ENCODE measurements at places on chromosomes 11 and 22.
A peak's percentile ranks its signal among the peaks of the same experiment; 100 is the strongest.

GRCh38 chr22:21666786-21667185 is 974 bp downstream of the PPIL2 start:
- DNase-seq: no peak

DNA sequence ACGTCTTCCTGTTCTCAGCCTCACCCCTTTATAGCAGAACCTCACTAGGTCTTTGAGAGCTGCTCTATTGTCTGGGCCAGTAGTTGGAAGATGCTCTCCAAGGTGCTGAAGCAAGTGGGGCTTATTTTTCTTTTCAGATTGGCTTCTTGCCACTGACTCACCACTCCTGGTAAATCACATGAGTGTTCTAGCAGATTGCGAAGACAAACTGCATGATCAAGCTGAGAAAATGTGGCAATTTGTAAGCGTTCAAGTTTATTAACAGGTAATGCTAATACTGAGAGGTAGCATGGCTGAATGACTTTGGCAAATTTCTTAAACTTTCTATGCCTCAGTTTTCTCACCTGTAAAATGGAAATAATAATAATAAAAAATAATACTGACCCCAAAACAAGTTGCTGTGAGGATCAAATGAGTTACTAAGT is 59.2 kb downstream of the CACNG2 start:
- peak; percentile 84 for DNase-seq

DNA sequence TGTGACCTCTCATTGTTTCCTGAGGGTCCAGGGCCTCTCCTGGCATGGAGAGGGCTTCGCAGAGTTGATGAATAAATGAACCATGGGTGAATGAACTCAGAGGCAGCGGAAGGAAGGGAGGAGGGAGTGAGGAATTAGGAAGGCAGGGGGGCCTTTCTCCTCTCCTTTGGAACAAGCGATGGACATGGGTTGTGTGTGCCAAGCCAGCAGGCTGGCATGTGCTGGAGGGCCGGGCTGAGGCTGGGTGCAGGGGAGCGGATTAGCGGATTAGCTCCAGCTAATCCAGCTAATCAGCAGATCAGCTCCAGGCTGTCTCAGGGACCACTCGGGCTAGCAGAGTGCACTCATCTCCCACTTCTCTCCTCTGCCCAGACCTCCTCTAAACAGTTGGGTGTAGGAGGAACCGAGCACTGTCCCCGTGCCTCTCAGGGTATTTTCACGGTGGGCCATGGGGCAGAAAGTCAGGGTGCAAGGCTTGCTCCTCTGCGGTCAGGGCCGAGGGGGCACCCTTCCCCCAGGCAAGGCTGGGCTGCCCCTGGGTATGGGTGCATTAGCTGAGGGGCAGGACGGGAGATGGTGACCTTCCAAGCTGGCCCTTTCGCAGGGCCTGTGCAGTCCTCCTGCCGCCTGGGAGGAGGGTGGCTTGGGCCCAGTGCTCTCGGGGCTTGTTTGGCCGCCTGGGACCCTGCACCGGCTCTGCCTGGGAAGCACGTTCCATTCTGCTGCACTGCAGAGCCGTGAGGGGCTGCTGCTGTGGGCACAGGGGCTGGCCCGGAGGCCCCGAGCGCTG is 120.3 kb upstream of the B3GAT1 start:
- no peak for DNase-seq

DNA sequence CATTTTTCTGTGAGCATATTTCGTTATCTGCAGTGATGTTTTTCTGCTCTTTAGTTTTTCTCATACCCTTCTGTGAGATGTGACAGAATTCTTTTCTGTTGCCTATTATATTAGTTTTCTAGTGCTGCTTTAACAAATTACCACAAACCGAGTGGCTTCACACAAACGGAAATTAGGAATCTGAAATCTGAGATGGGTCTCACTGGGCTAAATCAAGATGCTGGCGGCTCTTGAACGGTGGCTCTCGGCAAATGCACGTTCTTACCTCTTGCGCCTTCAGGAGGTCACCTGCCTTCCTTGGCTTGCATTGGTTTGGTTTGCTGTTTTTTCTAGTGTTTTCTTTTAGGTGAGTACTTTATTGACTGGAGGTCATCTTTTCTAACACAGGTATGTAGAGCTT is 13.0 kb downstream of the ZBED4 start:
- DNase-seq: no peak

DNA sequence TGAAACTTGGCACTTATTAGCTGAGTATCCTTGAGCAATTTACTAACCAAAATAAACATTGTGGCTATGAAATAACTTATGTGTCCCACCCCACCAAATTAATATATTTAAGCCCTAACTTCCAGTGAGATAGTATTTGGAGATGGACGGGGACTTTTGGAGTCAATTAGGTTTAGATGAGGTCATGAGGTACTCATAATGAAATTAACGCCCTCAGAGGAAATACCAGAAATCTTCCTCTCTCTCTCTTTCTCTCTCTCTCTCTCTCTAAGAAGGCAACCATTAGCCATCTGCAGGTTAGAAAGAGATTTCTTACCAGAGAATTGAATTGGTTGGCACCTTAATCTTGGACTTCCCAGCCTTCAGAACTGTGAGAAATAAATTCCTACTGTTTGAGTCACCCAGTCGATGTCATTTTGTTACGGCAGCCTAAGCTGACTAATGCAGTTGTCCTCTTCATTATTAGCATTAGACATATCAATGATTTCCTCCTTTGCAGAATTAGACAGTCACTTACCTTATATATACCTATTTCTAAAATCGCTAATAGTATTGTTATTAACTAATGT is 1284.0 kb downstream of the FAM181B start:
- DNase-seq: no peak

DNA sequence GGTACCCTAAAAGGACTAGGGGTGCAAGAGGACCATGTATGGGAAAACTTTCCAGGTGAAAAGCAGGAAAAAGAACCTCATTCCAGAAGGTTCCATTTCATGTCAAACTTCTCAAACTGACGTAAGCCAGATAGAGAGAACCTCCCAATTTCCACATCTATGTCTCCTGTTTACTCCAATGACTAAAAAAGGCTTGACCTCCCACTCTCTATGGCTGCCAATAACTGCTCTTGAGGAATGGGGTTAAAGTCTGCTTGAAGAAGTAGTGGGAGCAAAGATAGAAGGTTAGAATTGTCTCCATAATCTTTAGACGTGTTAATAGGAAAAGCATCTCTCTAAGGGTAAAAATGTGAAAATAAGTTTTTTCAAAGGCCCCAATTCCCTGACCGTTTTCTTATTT is 38.0 kb downstream of the DCUN1D5 start:
- no peak for DNase-seq

GRCh38 chr11:103398829-103399228 is 289.6 kb downstream of the DYNC2H1 start:
- DNase-seq: no peak

- peak; percentile 20 for DNase-seq
Measured at GRCh38 chr11:66310324-66310723, 6.5 kb downstream of the CD248 start.

- DNase-seq: no peak
Measured at GRCh38 chr11:102912482-102912830, 37.7 kb upstream of the MMP12 start.

DNA sequence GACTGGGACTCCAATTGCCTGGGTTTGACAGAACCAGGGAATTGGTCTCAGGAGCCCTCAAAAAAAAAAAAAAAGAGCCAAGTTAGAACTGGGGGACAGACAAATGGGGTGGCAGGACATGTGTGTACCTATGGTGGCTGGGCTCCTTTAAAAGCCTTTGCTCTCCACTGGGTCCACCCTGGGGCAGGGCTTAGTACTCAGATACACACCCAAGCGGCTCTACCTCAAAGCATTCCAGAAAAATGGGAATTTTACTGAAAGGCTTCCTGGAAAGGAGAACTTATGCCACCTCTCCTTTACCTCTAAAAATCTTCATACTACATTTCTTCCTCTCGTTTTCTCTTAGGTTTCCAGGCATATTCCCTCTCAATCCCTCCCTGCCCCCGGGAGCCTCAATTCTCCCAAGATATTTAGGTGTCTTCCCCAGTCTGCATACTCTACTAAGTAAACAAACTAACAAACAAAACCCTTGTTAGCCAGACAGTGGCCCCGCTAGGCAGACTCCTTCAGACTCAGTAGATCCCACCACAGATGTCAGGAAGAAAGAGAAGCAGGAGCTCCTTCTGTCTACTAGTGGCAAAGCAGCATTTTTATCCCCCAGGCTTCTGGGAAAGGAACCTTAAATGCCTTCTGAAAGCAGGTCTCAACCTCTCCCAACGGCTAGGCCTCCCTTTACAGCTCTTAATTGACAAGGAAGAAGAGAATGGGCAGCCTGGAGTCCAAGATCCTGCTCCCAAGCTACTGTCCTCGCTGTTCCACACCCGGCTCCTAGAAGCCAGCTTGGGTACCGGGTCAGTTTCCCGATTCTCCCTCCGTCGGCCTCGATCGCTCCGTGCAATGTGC is 653 bp downstream of the PCSK7 start:
- DNase-seq: no peak

GRCh38 chr11:86255896-86256295 is 11.3 kb downstream of the EED start:
- no peak for DNase-seq

DNA sequence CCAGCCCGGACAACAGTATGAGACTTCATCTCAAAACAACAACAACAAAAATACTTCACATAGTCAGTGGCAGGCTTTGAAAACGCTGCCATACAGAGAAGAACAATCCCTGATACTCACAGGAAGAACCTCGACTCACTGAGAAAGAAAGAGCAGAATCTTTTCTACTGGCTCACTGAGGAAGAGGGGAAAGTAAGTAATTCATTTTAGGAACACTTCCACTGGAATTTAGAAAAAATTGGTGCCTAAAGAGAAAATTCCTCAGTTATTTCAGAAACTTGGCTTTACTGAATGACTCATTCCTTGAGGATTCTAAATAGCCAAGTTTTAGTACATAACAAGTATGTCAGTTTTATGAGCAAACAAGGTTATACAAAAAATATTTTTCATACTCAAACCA is 12.3 kb downstream of the NARS2 start:
- DNase-seq: no peak

- no peak for DNase-seq
Measured at GRCh38 chr11:128621601-128622501, 34.5 kb upstream of the ETS1 start.

- peak; percentile 95 for DNase-seq
Measured at GRCh38 chr11:16001899-16002426, 354.4 kb downstream of the SOX6 start.

GRCh38 chr11:35101223-35101622 is 37.7 kb upstream of the CD44 start:
- no peak for DNase-seq

DNA sequence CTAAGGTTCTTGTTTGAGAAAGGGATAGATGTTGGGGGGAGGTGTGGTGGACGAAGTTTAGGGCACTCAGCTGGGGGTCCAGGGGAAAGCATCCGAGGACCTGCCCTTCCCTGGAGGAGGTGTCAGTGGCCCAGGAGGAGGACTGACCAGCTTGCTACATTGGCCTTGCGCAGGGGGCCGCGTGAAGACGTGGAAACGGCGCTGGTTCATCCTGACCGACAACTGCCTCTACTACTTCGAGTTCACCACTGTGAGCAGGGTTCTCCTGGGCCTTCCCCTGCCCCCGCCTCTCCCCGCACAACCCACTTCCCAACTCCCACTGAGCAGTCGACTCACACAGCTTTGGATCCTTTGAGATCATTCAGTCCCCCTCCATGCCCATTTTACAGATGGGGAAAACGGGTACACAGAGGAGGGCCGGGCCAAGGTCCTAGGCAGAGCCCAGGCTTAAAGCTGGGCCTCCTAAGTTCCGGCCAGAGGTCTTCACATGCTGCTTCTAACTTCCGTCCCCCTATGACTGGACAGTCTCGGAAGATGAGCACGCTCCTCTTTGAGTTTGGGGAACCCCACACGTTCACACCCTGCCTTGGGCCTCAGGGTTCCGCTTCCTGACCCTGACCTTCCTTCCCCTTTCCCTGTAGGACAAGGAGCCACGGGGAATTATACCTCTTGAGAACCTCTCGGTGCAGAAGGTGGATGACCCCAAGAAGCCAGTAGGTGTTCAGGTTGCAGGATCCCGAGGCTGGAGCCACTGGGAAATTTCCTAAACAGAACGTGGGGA is 28.7 kb downstream of the CYTH4 start:
- no peak for DNase-seq

DNA sequence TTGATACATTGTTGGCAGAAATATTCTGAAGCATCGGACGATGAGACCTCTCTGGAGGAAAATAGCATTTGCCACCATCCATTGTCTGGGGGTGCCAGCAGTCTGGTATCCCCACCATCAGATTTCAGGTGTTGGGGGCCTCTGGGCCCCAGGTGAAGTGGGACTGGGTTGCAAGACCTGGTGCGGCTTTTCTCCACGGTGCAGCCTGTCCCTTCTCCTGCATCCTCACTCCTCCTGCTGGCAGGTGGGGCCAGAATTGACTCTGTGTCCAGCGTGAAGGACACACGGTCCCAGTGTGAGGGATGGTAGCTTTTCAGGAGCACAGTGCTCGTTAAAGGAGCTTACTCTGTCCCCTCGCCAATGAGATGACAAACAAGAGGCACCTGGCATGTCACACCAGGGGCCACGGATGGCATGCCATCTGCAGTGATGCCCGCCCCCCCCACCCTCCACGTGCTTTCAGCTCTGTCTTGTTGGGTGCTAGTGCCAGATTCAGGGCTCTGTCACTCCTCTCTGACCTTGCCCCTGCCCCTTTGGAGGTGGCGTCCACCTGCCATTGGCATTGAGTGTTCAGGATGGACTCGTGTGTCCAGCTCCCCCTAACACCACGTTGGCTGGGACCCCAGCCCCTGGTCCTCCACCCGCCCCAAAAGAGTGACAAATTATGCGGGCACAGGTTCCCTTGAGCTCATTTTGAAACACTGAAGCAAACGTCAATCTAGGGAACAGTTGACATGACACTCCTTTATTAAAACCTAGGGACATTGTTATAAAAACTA is 62.4 kb downstream of the PARVG start:
- DNase-seq: no peak

- DNase-seq: no peak
Measured at GRCh38 chr11:14096606-14097005, 134.1 kb downstream of the SPON1 start.

DNA sequence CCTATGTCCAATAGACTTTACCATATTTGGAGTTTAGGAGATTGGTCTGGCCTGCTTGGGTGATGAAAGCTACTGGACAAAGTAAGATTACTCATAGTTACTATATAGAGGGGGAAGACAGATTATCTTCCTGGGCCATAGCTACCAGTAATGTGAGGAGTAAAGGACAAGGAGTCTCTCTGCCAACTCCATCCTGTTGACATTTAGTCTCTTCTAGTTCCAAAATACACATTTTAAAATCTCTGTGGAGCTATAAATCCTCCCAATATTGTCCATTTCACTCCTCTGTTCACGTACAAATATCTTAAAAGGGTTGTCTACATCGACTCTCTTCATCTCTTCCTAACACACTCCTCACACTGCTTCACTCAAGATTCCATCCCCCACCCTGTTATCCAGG is 1.1 kb upstream of the OR51D1 start:
- DNase-seq: no peak

All from MV-4-11 (cell line).